Fibroblast of villous mesenchyme (primary cell): ENCODE measurements at places on chromosomes 3 and 15. TPM values are rescaled to one million over a fixed set of nuclear protein-coding genes. Genes with fewer than 3 reads are reported as not detected.

GRCh38 chr15:74283368-74283767 is 47.2 kb downstream of the CCDC33 start:
- DNase-seq: no peak

DNA sequence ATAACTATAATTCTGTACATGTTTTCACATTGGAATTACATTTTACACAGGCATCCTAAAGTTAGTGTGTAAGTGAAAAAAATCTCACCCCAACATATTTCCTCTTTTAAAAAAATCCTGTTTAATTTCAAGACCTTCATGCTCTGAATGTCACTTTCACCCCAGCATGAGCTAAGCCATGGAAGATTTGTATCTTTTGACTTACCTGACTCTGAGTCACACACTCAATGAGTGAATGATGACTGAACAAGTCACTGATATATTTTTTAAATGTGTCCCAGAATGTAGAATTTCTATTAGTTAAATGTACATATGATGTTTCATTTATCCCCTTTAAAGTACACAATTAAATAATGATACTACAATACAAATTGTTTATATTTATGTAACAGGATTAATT is 199.9 kb upstream of the RBMS3 start:
- DNase-seq: no peak

Gene LRRN1
- total RNA-seq: under 0.01 TPM in 2 replicates

DNA sequence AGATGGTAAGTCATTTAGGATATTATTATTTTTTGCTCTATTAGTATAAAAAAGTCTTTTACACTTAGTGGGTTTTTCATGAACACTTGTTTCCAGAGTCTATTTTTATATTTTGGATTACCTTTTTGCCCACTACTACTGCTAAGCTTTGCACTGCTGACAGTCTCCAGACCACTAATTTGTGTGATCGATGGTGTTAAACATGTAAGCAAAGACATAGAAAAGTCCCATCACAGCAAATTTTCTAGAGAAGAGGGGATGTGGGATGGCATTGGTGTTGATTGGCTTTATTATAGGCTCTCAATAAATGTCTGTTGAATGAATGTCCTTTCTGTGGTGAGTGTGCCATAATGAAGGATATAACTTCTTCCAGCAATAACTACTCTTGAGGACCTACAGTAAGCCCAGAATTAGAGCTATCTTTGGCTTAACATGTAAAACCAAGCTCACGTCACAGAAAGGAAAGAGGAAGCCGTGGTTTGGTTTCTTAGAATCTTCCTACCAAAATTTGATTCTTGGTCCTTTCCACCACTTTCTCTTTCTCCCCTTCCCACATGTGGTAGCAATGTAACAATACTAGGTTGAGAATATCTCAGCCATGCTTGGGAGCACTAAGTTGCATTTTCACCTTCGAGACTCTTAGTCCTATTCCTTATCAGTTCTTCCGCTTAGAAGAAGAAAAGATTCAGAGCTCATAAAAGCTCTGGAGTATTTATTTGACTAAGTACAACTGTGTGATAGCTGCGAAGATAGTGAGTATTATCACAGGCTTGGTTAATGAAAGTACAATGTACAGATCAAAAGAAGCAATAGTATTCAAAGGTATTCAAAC is 90.6 kb upstream of the UMPS start:
- DNase-seq: no peak

- peak; percentile 68 for DNase-seq
Measured at GRCh38 chr15:90610190-90610589, 80.5 kb downstream of the CRTC3 start.

- no peak for DNase-seq
Measured at GRCh38 chr3:6770397-6770690, 90.6 kb upstream of the GRM7 start.
